ENCODE measurements at places on chromosomes 2 and 18.

- no peak for DNase-seq
These were observed 38.1 kb upstream of the LBH start for GRCh38 chr2:30193104-30193681.

DNA sequence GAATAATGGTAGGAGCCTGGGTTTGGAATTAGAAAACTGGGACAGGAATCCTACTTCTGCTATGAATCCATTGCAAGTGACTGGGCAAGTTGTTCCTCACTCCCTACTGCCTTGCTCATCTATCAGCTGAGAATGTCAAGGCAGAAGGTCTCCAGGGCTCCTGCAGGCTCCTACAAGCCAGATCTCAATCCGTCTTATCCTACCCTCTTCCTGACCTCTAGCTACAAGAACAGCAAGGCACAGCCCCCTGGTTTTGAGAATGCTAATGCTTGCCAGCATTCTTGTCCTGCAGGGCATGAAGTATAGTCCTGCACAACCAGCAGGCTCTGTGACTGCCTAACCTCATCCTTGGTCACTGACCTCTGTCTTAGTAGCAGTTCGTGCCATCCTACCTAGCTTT is 141.9 kb upstream of the TNP1 start:
- DNase-seq: no peak

DNA sequence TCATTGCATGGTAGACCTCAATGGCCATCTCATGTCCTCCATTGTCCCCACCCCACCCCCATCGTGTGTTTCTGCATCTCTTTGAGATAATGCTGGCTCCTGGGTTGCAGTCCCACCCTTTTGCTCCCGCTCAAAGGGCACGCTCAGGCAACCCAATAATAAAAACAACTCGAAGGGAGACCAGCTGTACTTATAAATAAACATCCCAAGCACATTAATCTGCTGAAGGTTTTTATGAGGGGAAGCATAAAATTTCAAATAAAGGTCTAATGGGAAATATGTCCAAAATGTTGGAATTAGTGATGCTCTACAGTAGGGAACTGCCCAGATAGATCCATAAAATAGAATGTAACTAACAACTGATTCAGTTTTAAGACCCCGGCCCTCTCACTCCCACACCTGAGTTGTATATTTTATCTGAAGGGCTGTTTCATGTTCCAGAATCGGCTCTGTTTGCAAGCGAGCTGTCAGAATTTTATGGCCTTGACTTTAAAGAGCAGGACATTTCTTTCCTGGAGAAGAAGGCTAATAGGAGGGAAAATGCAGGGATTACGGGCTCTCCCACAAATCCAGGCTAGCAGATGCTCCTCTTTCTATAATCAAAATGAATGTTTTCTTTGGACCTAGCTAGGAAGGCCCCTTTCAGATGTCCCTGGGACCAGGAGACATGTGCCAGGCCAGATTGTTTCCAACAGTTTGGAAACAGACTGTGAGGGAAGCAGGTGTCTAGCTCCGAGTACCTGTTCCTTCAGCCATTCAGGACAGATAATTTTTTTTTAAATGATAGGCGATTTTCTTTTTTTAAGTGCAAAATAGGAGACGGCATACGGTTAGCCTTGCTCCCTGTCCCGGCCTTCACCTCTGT is 103.7 kb downstream of the APOB start:
- no peak for DNase-seq

DNA sequence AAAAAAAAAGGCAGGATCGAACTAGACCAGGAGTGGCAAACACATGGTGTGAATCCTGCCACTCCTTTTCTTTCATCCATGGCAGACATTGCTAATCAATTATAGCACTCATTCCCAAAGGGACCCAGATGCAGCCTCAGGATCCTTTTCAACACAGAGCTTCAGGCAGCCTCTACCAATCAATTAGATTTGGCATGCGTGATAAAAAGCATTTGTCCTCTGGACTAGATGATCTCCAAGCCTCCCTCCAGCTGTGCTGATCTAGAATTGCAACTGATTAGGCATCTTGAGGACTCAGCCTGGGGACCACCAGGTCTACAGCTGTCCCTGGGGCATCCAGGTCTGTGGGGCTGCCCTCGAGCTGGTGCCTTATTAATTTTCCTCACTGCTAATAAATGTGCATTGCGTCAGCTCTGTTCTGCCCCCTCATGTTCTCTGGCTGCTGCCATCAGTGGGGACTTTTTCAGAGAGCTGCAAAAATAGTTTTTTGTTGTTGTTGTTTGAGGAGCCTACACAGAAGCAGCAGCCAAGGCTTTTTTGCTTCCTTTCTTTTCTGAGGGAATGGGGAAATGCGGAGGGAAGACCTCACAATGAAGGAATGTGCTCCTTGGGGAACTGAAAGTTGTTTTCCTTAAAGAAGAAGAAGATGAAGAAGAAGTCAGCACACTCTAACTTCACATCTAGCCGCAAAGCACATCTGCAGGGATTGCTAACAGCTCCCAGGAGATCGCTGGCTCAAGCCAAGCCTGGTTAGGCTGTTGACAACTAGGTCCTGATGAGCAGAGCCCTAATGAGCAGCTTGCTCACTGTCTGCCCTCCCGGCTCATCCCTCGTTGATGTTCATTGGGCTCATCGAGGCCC is 8.8 kb upstream of the ATOH8 start:
- DNase-seq: no peak
